ENCODE measurements at places on chromosomes 3 and 15.

- DNase-seq = no peak
Observed at GRCh38 chr3:66144568-66145407, 76.0 kb upstream of the SLC25A26 start.

DNA sequence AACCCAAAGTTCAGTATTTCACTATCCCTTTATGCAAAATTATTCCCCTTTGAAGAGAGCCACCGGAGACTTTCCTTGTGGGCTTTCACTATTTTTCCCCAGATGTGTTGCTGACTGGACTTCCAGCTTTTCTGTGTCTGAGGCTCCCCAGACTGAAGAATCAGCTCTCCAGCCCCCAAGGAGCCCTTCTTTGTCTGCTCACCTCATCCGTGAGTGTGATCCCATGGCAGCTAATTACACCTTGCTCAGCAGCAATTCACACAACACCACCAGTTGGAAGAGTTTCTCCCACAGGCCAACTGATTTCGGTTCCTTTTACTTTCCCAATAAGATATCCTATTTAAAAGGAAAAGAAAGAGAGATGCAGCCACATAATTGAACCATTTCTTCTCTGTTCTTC is 249.5 kb upstream of the TRIM42 start:
- DNase-seq = no peak

GRCh38 chr3:134274571-134274970 is 23.9 kb upstream of the RYK start:
- no peak for DNase-seq

DNA sequence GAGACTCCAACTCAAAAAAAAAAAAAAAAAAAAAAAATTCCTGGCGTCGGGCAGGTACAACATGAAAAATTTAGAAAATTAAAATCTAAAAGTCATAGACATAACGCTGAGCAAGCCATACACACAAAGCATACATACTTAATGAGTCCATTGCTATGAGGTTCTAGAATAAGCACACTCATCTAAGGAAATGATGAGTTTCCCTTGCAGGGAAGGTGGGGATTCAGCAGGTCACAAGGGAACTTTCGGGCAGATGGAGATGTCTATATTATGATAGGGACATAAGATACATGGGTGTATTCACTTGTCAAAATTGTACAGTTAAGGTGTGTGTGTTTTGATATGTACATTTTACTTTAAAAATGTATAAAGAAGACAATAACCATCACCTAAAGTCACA is 120.2 kb upstream of the LIPC start:
- DNase-seq = no peak

DNA sequence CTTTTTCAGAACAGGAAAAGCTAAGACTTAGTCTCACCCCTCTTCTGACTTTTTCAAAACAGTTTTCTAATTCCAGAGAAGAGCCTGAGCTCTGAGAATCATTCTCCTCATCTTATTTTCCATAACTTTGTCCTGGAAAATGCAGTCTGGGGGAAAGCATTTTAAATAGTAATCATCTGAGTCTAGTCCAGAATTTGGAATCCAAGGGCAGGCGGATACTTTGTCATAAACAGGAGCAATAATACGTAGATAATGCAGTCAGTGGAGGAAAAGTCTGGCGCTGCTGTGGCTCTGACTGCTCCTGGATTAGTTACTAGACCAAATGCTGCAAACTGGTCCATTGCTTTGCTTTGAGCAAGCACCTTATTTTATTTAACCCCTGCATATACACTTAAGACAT is 285.0 kb downstream of the THSD4 start:
- DNase-seq = no peak

- no peak for DNase-seq
Observed at GRCh38 chr15:81117581-81117980, 16.5 kb upstream of the CFAP161 start.

GRCh38 chr3:55267206-55267930 is 219.7 kb downstream of the WNT5A start:
- no peak for DNase-seq

DNA sequence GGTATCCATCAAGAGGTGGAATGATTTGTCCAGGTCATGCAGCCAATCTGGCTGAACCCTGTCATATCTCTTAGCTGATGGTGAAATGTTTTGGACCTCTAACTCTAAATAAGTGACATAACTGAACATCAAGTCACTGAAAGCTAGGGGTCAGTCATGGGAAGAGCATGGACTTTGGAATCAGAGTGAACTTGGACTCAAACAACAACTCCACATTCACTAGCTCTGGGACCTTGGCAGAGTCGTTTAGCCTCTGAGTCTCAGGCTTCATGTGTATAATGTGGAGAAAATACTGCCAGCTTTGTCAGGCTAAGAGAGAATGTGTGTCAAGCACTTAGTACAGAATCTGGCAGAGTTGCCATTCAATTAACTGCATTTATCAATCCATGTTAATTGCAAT is 557.8 kb upstream of the CFAP20DC start:
- DNase-seq = no peak

GRCh38 chr3:111989061-111989678 is 9.6 kb upstream of the TAGLN3 start:
- no peak for DNase-seq

- no peak for DNase-seq
Observed at GRCh38 chr3:42647821-42648459, 5.6 kb upstream of the ZBTB47 start.

GRCh38 chr3:103752986-103753385 is 1318.2 kb downstream of the ZPLD1 start:
- no peak for DNase-seq

DNA sequence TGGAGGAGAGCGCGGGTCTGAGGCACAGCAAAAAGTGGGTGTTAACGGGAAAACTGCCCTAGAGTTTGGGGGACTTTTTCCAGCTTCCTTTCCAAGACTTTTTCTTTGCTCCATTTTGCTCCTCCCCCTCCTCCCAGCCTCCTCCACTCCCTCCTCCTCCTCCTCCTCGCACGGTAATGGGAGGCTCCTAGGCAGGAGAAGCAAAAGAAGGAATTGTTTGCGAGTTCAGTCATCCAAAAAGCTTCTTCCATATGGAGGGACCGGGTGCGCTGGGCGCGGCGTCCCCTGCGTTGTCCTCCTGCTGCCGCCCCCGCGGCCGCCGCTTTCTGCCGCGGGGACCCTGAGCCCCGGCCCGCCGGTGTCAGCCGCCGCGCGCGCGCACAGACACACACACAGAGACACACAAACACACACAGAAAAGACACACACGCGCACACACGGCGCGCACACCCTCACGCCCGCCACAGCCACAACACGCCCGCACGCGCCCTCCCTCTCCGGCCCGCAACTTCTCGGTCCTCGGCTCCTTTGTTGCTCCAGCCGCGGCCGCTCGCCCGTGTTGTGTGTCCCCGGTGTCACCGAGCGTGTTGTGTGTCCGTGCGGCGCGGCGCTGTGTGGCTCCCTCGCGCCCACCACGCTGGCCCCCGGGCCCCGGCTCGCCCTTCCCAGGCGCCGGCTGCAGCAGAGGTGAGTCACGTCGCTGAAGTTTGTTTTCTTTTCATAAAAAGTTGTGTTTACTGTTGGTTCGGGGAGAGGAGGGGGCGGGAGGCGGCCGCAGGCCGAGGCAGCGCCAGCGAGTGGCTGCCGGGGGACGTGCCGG is at the start of gene BOC:
TSS of gene BOC (plus strand) at position 228 of the 820 bp plus-strand sequence. CDS start 38,246 bp downstream, outside the sequence.
- no peak for DNase-seq

DNA sequence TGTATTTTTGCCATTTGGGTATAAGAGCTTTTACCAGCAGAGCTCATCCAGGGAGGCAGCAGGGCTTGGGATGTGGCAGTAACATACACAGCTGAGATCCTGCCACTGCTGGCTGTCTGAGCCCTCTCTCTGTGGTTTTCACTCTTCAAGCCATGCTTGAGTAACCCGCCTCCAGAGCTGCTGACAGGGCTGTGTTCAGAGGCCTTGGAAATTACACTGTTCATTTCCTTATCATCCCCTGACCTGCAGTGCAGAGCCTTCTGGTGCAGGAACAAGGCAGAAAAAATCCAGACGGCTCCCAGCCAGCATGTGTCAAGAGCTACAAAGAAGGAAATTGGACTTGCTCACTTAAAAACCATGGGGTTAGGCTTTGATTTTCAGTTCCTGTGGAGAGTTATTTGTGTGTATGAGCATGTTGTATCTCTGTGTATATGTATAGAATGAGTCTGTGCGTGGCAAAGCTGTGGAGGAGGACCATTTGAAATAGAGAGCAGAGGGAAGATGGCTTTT is 47.0 kb downstream of the ZNF609 start:
- no peak for DNase-seq

DNA sequence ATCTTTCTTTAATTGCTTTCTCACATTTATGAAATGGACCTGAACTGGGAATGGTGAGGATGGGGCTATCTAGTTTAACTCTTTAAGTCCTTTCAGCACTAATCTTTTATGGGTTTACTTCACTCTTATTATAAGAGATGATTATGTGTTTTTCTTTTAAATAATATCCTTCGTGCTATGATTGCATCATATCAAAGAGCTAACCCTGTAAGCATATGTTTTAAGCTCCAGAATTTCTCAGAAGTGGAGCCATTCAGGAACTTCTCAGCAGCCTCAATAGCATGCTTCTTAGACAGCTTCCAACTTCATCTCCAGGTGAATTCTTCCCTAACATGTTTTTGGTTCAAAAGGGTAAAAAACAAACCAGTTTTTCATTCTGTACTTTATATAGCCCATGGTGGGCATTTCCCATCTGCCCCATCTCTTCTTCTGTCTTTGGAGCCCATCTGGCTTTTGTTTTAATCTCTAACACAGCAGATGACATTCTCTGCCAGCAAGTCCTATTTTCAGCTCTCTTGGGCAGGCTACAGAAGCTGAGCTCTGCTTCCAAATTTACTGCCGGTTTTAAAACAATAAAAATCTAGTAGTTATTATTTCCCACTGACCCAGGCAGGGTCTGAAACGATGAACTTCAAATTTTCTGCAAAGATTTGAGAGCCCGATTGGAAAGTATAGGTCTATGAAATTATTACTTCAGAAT is 26.8 kb upstream of the IL1RAP start:
- no peak for DNase-seq

GRCh38 chr15:43275740-43276562 is 9.2 kb upstream of the TGM5 start:
- DNase-seq = no peak

DNA sequence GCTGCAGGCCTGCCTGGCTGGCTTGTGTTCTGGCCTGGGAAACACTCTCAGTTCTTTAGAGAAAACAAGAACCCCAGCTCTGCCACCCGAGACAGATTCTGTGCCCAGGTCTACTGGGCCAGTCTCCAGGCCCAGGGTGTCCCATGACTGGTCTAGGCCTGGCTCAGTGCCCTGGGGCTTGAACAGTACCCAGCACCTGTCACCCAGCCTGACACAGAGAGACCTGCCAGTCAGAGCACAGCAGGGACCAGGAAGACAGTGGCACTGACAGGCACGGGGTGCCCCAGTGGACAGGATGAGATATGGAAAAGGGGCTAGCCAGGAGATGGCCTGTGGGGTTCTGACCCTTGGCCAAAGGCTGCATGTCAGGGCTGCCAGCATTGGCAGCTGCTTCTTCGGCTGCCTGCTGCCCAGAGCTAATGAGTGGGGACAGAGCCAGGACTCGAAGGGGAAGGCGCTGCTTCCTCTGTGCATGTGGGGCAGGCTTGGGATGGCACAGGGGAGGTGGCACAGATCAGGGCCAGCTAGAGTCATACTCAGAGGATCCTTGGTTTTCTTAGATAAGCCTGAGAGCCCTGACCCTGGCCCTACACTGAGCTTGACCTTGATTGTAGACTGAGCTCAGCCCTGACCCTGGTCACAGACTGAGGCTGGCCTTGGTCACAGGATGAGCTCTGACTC is 15.1 kb downstream of the CCDC33 start:
- no peak for DNase-seq

GRCh38 chr3:30273304-30274072 is 332.9 kb upstream of the TGFBR2 start:
- DNase-seq = no peak

GRCh38 chr3:46479696-46480095 is 15.0 kb upstream of the LTF start:
- DNase-seq = no peak

- DNase-seq = no peak
Observed at GRCh38 chr15:54547491-54547890, 569.2 kb downstream of the UNC13C start.

GRCh38 chr15:71364117-71364584 is 248.9 kb downstream of the THSD4 start:
- no peak for DNase-seq

DNA sequence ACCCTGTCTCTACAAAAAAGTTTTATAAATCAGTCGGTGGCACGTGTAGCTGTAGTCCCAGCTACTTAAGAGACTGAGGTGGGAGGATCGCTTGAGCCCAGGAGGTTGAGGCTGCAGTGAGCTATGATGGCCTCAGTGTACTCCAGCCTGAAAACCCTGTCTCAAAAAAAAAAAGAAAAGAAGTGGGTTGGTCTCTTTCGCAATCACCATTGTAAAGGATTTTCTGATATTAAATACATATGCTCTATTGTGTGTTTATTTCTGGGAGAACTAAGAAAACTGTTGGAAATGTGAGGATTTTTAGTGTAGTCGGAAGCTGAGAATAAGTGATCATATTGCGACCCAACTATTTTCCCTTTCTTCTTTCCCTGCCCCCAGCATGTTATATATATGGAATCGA is 7.5 kb downstream of the ZNF710 start:
- no peak for DNase-seq

DNA sequence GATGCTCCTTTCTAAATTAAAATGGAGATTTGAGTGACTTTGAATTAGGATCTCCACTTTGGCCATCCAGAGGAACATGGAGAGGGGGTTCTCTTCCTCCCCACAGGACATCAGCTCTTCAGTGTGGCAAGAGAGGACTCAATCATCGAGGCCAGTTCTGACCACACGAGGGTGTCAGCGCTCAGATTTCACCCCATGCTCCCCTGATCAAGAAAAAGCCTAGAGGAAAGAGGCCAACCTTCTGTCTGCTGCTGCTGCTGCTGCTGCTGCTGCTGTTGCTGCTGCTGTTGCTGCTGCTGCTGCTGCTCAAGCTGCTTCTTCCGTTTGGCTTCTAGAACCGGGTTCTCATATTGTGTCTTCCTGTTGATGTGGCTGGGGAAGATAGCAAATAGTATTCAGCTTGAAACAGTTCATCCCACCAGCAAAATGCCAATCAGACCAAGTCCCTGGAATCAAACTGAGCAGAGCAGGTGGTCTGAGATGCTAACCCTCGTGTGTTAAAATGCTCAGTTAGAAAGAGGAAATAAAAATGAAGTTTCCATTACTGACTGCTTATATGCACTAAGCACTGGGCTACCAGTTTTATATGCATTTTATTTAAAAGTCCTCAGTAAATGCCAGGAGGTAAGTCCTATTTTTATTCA is 599.0 kb downstream of the MAGI1 start:
- no peak for DNase-seq
